Non-pigmented ciliary epithelial cell (primary cell): ENCODE measurements at places on chromosomes 1 and 21.

DNA sequence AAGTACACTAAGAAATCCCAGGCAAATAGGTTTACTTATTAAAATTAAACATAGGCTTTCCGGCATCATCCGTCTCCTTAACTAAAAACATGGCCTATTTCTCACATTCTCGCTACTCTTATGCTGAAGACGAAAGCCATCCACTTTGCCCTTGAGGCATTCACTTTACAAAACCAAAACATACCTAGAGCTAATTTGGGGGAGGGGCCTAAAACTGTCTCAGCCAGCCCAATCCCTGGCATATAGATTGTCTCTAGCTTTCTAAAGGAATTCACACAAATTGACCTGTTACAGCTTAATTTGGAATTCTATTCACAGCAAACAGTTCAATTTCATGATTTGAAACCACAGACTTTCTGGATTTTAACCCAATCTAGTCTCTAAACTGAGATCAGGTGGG is 34.8 kb downstream of the SLC35D1 start:
- DNase-seq, result no peak

GRCh38 chr21:39385299-39386145 is 36.6 kb upstream of the HMGN1 start:
- peak; percentile 35 for DNase-seq

GRCh38 chr1:203210988-203211387 is 18.5 kb downstream of the CHIT1 start:
- DNase-seq, result no peak

- DNase-seq, result no peak
Measured at GRCh38 chr1:8915446-8915845, 30.2 kb upstream of the CA6 start.

DNA sequence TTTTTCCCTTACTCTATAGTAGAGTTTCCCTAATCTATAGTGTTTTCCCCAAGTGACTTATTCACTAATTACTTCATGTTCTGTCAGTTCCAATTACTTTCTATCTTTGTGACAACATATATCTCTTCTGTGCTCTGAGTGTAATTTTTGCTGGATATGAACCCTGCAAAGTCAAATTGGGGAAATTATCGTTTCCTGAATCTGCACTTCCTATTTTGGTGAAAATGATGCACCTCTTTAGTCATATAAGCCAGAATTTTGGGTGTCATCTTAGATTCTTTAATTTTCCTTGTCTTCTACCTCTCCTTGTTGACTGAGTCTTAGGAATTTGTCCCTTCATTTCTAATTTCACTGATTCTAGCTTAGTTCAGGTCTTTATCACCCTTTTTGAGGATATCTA is 33.4 kb upstream of the PRKACB start:
- no peak for DNase-seq

- DNase-seq, result no peak
Measured at GRCh38 chr1:112614460-112615065, 4.4 kb downstream of the ST7L start.

DNA sequence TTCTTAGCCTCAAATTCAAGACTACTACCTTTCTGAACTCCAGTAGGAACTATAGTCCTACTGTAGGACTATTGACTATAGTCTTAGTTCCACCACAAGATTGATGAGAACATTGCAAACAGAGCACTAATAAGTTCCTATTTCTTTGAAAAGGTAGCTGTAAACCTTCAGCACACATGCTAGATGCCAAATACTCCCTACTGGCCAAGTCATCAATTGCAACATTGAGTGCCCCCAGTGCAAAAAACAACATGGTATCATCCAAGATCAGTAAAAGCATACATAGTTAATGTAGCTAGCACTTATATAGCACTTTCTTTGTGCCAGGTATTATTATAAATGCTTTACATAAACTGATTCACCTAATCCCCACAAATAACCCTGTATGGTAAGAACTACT is 99.8 kb downstream of the MRPL39 start:
- DNase-seq, result no peak

DNA sequence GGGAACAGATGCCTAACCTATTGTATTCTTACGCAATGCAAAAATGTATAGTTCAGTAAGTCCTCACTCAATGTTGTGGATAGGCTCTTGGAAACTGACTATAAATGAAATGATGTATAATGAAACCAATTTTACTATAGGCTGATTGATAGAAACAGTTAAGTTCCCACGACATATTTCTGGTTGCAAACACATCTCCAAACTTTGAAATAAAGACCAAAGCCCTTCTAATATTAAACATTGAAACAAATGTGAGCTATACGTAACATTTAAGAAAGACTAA is 29.1 kb downstream of the MAP3K21 start:
- no peak for DNase-seq
